ENCODE measurements at places on chromosomes 4 and X. TPM values are rescaled to one million over a fixed set of nuclear protein-coding genes. Genes with fewer than 3 reads are reported as not detected.
A peak's percentile ranks its signal among the peaks of the same experiment; 100 is the strongest.

NHSL2 gene
- 2.3 TPM for total RNA-seq

SSX3 gene
- total RNA-seq = 1.1 TPM

BBS12 gene
- total RNA-seq = 0.48 TPM

F8 gene
- total RNA-seq = 2.2 TPM

GRCh38 chr4:130608121-130608520 lies 1512.2 kb downstream of the C4orf33 start:
- no peak for DNase-seq

DNA sequence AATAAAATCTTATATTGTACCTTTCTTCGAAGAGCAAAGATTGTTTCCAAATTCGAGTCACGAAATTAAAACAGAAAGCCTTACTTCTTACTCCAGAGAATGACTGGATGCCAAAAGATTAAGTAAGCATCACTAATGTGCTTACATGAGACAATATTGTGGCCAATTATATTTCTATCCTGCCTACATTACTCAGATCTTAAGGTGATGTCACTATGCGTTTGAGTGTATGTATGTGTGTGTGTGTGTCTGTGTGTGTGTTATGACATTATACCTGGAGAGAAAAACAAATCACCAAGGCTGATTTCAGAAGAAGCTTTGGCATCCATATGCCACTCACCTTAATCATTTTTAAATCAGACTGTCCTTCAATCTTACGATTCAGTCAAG lies 556.3 kb downstream of the PPARGC1A start:
- peak; percentile 63 for DNase-seq

DNA sequence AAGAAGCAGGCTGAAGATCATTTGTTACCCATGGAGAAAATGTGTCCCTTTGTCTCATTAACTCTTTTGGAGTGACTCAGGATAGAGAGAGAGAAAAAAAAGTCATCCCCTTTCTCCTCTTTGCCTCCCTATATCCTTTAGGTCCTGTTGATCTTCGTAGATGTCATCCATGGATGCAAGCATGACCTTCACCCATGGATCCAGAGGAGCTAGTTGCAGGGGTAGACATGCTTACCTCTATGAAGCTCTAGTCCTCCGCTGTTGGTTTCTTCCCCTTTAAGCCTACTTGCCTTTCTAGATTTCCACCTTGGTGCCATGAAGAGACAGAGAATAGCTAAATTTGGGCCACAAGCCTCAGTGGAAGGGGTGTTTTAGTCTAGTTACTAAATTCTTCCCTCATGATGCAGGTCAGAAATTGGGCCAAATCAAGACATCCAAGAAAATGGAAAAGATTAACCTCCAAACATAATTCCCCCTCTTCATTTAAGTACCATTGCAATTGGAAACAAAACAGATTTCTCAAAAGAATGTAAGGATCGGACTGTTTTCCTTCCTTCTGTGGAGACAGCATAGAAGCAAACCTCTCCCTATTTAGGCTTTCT lies 178.4 kb downstream of the TECRL start:
- DNase-seq = no peak

DNA sequence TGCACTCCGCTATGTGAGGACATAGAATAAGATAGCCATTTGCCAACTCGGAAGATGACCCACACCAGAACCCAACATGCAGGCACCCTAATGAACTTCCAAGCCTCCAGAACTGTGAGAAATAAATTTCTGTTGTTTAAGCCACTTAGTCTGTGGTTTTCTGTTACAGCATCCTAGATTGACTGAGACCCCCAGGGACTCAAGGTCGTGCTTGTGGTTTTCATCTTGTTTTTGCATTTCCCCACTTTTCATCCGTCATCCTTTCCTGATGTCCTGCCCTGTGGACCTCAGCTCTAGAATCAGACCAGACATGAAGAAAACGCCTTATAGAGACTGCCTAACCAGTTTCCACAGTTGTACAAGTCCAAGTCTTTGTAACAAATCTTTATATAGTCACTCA lies 54.4 kb downstream of the MCUB start:
- no peak for DNase-seq

DNA sequence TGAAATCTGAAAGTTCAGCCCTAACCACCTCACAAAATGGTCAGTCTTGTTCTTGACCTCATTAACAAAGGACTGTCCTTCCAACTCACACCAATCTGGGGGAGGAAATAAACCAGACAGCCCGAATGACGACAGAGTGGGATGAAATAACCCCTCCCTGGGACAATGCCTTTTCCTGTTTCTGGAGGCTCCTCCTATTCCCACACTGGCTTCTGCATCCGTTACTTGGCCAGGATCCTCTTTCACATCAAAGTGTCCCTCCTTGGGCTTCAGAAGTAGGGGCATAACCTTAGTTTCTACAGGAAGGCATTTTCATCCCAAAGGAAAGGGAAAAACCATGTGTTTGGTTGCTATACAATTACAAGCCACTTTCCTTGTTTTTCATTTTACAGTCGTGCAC lies 59.8 kb upstream of the RPL34 start:
- peak; percentile 31 for DNase-seq

DNA sequence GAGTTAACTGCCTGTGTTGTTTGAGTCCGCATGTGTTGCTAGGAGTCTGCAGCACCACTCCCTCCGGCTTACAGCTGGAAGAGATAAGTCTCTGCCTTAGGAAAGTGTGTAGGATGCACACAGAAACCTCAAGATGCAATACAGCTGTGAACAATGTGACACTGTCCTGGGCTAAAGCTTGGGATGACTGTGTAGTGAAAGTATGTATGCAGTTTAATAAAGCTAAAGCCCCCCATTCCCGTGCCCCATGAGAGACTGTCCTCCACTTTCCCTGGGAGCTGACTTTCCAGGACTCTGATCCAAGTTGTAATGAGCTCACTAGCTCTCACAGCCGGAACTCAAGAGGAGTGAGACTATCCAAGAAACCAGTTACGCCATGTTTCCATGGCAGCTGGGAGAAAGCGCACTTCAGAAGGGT lies 156.6 kb upstream of the FTHL17 start:
- no peak for DNase-seq

- no peak for DNase-seq
These were observed 40.9 kb downstream of the ADH5 start for GRCh38 chr4:99047710-99048109.
